ENCODE measurements at places on chromosomes 12 and 14.

GRCh38 chr14:99349721-99350495 is 77.9 kb upstream of the BCL11B start:
- no peak for DNase-seq

GRCh38 chr12:132433641-132434395 is 56.1 kb upstream of the FBRSL1 start:
- no peak for DNase-seq

GRCh38 chr14:42214981-42215491 is 608.4 kb downstream of the LRFN5 start:
- no peak for DNase-seq

GRCh38 chr14:63045612-63046320 is 508 bp upstream of the KCNH5 start:
- DNase-seq: no peak

DNA sequence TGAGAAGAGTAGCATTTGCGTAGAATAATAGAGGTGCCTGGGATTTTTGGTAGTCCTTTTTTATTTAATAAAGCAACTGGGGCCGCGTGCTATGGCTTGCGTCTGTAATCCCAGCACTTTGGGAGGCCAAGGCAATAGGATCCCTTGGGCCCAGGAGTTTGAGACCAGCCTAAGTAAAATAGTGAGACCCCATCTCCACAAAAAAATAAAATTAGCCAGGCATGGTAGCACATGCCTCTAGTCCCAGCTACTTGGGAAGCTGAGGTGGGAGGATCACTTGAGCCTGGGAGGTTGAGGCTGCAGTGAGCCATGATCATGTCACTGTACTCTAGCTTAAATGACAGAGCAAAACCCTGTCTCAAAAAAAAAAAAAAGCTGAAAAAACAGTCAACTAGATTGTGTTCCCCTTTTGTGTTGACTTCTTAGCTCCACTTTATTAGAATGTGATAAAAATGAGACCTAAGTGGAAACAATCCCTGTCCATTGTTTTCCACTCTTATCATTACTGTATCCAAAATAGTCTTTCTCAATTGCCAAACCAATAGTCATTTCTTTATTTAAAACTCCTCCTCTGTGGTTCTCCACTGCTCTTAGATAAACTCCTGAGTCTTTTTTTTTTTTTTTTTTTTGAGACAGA is 7.4 kb downstream of the PRKCH start:
- no peak for DNase-seq

DNA sequence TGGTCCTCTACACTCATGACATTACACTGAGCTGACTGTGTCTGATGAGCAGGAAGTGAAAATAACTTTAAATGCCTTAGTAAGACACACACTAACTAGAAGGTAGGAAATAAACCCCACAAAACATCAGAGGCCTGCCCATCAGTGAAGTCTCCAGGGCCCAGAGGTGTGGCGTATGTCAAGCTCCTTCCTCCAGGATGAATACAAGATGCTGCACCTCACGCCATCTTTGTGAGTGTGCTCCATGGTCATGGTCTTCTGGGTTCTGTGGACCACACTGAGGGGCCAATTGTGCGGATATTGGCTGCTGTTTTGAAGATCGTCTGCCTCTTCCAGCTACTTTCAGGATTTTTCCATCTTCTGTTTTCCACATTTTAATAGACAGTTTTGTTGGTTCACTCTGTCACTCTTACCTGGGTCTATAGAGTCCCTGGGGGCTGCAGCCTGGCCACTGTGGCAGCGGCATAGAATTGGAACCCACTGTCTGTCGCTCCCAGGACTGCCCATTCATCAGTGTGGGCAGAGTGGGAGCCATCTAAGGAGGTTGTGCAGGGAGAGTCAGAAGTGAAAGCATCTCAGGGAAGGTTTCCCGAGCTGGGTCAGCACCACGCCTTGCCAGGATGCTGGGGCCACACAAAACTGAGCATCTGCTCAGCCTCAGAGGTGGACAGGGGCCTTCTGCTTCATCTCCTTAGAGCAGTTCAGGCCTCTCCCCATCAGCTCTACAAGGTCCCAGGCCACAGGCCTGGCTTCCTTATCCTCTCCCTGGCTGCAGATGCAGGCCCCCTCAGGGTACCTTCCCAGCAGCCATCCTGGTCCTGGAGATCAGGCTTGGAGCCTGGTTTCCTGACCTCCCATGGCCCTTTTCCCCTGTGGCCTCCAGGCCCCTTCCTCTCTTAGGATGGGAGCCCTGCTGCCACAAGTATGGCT is 57.5 kb upstream of the C14orf180 start:
- no peak for DNase-seq

DNA sequence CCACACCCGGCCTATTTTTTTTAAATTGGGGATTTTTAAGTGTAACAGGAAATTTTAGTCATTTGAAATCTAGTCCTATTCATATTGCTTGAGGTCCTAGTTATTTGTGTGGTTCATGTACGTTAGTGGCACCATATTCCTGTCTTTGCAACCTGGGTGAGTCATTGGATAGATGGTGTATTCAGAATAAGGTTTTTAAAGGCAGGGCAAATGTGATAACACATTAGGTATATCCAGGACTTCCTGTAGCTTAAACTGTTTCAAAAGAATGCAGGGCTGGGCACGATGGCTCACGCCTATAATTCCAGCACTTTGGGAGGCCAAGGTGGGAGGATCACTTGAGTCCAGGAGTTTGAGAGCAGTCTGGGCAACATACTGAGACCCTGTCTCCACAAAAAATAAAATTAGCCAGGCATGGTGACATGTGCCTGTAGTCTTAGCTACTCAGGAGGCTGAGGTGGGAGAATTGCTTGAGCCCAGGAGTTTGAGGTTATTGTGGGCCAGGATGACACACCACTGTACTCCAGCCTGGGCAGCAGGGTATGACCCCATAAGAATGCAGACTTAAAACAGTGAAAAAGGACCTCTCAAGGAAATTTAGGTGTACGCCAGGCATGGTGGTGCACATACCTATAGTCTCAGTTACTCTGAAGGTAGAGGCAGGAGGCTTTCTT is 8.1 kb downstream of the ATP6V0A2 start:
- DNase-seq: no peak

GRCh38 chr12:2940564-2940963 is 18.6 kb upstream of the TEAD4 start:
- DNase-seq: no peak

GRCh38 chr12:49010092-49010668 is 8.4 kb downstream of the PRKAG1 start:
- DNase-seq: no peak

DNA sequence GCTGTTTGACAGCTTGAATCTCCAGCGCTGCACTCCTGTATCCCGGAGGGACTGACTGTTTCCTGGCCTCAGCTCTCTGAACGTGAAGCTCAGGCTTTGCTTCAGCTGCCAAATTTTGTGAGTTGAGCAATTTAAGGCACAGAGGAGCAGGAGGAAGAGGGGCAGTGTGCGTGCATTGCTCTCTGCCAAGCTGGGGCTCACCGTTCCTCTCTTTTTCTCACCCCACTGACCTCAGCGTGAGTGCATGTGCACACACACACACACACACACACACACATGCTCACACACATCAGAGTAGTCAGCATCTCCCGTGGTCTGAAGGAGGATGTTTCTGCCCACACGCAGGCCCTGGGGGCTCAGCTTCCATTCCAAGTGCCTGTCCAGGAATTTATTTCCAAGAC is 27.8 kb upstream of the BDKRB2 start:
- no peak for DNase-seq

GRCh38 chr14:20624495-20625070 is 16.9 kb downstream of the OR6S1 start:
- no peak for DNase-seq

- DNase-seq: no peak
Observed at GRCh38 chr12:89087149-89087825, 265.0 kb downstream of the DUSP6 start.

- no peak for DNase-seq
Observed at GRCh38 chr12:9751204-9752144, 9.2 kb downstream of the CD69 start.

- DNase-seq: no peak
Observed at GRCh38 chr12:30795410-30796312, 40.9 kb upstream of the CAPRIN2 start.

DNA sequence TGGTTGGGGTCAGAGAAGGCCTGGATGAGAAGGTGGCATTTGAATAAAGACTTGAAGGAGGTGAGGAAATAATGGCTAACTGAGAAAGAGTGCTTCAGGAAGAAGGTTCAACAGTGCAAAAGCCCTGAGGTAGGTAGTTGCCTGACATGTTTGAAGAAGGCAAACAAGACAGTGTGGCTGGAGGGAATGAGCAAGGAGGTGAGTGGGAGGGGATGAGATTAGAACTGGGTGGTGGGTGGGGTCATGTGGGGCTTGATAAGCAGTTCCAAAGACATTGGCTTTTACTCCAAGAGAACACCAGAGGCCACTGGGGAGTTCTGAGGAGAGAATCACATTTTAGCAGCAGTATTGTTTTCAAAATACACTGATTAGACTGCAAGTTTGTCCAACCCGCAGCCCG is 50.5 kb downstream of the HSPB8 start:
- DNase-seq: no peak

GRCh38 chr12:66755727-66756395 is 77.0 kb upstream of the GRIP1 start:
- DNase-seq: no peak

DNA sequence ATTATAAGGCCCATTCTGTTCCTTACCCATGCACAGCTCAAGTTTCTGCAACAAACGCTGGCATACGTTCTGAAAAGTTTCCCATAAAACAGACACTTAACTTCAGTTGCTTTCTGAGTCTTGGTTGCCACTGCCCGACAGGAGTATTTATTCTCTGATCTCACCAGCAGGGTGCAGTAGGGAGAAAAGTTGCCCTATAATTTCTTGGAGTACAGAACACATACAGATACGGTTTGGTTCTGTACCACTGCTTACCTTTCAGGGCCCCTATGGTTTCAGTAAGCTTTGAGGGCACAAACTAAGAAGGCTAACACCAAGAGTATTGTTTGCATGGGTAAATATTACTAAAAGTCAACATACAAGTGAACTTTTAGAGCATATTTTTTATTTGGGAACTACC is 77.9 kb downstream of the SPATA7 start:
- no peak for DNase-seq

GRCh38 chr12:101783150-101783549 is 43.9 kb upstream of the SYCP3 start:
- DNase-seq: no peak

DNA sequence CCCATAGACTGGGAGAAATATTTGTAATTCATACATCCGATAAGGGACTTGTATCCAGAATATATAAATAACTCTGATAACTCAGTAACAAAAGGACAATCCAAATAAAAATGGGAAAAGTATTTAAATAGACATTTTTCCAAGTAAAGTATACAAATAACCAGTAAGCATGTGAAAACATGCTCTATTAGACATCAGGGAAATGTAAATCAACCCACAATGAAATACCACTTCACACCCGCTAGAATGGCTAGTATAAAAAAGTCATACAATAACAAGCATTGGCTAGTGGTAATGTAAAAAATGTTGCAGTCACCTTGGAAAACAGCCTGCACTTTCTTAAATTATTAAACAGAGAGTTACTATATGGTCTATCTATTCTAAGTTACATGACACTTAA is 650.7 kb downstream of the C12orf50 start:
- no peak for DNase-seq

DNA sequence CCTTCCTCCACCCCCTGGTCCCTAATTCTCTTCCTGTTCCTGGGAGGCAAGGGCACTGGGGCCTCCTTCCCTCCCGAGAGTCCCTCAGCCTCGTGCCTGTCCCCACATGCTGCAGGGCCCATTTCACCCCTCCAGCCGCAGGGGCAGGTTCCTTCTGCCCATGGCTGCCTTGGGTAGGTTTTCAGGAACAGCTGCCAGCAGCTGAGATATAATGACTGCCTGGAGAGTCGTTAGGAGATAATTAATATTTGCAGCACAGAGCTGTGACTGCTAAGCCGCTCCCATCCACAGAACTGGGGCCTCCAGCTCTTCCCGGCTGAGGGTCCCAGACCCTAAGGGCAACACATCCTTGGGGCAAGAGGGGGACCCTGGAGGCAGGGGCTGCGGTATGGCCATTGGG is 211.9 kb upstream of the LHX5 start:
- no peak for DNase-seq

DNA sequence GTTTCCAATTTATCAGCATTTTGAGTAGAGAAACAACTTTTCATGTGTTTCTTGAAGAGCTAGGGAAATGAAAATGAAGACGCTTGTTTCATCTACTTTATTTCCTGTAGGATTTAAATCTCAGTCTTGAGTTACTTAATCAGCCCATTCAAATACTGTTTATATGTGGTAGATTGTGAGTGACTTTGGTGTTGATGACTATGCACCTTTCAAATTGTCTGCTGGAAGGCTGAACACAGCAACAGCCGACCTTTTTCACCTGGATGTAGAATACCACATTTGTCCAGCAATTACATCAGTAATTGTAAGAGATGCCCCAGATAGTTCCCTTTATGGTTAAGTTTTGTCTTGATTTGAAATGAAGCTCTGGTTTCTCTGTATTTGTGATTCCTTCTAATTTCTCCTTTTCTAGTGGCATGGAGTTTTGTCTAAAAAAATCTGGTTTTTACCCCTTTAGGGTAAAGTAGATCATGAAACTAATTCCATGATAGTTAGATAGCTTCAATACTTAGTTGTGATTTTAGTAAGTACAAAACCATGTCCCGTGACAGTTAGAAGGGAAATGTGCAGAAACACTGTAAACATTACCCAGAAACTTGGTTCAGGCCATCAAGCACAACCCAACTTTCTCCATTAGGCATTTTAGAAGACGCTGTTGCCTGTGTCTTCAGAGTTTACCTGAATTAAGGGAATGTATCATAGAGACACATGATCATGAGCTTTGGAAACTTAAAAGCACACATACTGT is 165.0 kb downstream of the SRGAP1 start:
- no peak for DNase-seq

DNA sequence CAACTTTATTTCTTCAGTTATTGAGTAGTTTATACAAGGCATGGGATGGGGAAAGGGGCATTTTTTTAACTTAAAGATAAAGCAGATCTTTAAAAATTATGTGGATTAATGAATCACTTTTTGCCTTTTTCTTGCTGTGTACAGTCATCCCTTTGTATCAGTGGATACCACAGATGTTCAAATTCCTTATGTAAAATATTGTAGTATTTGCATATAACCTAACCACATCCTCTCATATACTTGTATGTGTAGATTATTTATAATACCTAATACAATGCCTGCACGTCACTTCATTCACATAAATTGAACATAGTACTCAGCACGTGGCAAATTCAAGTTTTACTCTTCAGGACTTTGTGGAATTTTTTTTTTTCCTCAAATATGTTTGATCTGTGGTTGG is 66.5 kb upstream of the MON2 start:
- DNase-seq: no peak

GRCh38 chr12:51349026-51349425 is 2.5 kb upstream of the CELA1 start:
- DNase-seq: no peak

GRCh38 chr12:108365324-108365723 is 26.2 kb upstream of the CMKLR1 start:
- DNase-seq: no peak

DNA sequence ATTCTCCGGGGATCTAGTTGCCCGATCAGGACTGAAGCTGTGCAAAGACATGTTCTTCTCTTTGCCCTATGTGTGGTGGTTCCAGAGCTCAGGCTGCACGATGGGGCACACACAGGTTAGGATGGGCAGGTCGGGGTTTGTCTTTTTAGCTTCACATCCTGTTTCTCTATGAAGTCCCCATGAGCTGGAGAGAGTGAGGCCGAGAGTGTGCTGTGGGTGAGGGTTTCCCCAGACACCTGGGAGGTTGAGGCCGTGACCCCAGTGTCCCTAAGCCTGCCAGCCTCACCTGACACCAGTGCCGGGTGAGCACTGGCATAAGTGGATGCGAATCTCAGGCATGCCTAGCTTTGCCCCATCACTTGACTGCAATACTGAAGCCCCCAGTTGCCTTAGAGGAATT is 32.9 kb upstream of the IGF1 start:
- DNase-seq: no peak

Measured in activated T-helper 1 cell treated with anti-CD3 and anti-CD28 coated beads, Interleukin-2, amount 50 U/mL, for 16 hours (primary cell).